ENCODE measurements at places on chromosomes 3 and 15.

DNA sequence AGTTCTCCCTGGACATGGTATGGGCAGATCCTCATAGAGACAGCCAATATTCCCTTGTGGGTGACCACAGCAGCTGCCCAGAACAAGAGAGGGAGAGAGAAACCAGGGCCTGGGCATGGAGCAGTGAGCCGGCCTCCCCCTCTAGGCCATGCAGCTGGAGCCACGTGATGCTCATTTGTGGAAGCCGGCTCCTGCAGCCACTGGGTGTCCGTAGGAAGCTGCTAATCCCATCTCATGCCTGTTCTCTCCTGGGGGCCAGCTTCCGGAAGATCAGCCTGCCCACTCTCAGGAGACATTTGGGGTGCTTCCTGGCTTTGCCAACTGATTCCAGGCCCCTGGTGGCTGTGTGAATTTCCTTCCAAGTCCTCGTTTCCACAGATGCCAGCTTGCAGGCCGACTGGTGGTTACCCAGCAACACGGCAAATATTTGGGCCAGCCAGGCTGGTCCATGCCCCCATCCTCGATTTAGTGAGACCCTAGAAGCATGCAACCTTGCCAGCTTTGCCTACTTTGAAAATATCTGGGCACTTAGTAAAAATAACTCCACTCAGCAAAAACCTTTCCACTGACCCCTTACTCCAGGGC is 55.3 kb downstream of the LINGO1 start:
- no peak for DNase-seq

DNA sequence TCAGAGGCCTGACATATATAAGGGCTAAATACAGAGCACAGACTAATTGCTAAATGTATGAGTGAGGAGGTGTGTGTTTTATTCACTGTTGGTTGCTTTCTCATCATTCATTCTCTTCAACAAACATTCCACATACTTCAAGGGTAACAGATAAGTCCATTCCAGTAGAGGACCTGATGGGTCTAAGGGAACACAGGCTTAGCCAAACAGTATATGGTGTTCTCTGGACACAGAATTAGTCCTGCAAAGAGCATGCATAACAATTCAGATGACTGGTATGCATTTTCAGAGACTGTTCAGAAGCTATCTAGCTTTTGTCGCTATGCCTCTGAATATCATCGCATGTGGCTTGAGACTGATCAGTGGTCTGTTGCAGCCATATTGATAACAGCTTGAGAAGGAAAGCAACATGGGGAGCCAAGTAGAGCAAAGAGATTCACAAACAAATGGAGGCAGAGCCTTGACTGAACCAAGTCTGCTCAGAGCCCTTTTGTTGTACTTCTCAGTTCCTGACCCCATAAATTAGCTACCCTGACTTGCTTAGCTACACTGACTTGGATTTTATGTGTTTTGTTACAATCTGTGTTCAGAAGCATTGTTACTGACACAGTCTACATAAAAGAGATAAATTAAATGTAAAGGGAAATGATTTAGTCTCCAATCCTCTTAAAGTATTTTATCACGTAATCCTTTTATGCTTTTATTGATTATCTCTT is 1178.7 kb downstream of the ROBO1 start:
- DNase-seq = no peak

- no peak for DNase-seq
These were observed 123.0 kb upstream of the EIF1B start for GRCh38 chr3:40186508-40186907.

- no peak for DNase-seq
These were observed 42.3 kb downstream of the CPN2 start for GRCh38 chr3:194308601-194309449.

DNA sequence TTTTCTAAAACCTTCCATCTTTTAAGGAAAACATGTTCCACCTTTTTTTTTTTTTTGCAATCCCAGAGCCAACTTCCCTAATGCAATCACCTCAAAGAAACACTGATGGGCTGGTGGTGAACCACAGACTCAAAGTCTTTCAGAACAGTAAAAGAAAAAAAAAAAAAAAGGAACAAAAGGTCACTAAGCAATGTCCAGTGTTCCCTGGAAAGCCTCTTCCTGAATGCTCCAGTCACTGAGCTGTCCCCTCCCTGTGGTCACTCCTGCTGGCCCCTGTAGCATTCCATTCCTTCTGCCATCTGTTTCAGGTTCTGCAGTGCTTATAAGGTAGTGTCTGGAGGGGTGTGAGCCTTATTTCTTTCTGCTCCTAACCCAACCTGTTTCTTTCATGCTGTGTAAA is 53.3 kb downstream of the AAGAB start:
- no peak for DNase-seq

GRCh38 chr15:78641102-78641748 is at the start of gene CHRNB4:
Gene CHRNB4, minus strand, starts transcription at chr15:78641210. Its CDS starts 77 bp downstream, at chr15:78641133.
- DNase-seq = no peak

- DNase-seq = no peak
These were observed 274.1 kb downstream of the OTOL1 start for GRCh38 chr3:161770484-161771386.

DNA sequence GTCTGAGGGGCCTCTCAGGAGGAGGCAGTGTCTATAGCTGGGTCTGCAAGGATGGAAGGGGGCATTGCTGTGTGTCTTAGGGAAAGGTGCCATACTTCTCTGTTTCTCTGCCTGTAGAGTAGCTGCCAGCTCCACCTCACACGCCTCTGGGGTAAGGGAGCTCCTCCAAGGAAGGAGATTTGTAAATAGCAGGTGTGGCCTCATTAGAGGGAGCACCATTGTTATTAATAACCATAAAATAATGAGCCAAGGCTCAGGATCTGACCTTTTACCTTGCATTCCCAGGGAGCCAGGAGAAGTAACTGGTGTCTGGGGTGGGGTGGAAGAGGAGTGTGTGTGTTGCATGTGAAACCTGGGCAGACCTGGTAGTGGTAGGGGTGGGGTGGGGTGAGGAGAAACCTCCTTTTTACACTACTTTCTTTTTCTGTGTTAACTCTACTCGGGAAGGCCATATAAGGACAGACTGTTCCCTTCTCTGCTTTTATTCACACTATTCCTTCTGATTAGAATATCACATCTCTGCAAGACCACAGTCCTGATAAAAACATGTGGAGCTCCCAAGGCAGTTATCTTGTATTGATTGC is 2.2 kb upstream of the C15orf39 start:
- DNase-seq = no peak

- DNase-seq = no peak
These were observed 3.6 kb upstream of the GNB4 start for GRCh38 chr3:179454887-179455286.

GRCh38 chr15:52037889-52038505 is 19.0 kb downstream of the MAPK6 start:
- no peak for DNase-seq

- DNase-seq = no peak
These were observed 186.1 kb downstream of the FMN1 start for GRCh38 chr15:33008284-33008995.

DNA sequence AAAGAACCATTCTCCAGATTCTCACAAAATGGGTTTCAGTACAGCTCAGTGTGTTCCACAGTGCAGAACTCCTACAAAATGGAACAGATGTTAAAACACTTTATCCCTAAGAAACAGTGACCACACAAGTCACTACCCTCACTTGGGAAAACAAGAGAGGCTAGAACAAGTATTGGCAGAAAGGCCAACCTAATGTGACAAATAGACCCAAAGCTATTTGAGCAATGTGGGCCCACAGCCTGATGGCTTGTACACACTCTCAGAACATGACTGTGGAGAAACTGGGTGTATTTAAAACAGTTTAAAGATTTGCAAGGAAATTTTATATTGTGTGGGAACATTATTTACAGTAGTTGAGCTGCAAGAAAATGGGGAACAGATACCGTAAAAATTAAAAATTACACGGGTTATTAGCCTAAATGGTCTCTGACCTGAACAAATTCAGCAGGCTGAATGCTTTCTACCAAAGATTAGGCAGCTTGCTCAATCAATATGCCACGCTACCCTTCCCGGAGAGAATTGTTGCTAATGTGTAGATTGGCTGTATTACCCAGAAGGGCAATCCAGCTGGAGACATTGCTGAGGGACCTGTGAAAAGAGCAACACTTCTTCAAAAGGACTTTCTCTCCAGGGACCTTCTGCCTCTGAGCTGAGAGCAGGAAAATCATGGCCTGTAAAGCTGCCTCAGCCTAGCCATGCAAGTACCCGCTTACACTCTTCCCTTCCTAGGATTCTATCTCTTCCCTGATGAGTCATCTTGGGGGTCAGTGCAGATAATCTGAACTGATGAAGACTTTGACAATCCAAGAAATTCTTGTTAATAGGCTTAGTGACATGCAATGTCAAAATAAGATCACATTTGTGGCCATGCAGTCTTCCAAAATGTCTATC is 97.1 kb downstream of the STRIT1 start:
- DNase-seq = no peak

GRCh38 chr3:481111-481510 is 284.5 kb downstream of the CHL1 start:
- DNase-seq = no peak

DNA sequence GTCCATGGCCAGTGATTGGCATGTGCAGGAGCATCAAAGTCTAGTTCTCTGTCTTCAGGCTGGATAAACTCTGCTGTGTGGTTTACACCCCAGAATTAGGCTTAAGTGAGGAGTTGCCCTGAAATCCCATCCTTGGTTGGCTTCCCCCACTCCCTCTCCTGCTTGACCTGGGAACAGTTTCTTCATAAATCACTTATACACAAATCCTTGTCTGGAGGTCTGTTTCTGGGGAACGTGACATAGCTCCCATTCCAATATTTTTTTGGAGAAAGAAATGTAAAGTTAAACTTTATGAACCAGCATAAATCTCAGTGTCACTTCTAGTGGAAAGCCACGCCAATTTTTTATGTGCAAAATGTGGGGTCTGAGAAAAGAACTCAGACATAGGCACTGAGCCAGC is 98.2 kb downstream of the DCLK3 start:
- no peak for DNase-seq

DNA sequence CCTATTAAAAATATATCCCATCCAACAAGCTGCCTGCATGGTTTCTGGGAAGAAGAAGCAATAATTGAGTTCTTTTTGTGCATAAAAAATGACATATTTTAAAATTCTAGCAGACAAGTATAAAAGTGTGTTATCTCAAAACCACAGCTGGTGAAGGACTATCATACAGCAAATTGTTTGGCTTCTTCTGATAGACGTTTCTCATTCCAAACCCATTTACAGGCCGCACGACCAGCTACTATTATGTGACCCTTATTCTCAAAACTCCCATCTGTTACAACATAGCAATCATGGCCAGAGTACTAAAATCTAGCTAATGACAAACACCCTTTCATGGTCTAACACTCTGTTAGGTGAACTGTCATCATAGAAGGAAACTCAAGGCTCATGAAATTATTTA is 21.7 kb downstream of the ETFA start:
- DNase-seq = no peak

DNA sequence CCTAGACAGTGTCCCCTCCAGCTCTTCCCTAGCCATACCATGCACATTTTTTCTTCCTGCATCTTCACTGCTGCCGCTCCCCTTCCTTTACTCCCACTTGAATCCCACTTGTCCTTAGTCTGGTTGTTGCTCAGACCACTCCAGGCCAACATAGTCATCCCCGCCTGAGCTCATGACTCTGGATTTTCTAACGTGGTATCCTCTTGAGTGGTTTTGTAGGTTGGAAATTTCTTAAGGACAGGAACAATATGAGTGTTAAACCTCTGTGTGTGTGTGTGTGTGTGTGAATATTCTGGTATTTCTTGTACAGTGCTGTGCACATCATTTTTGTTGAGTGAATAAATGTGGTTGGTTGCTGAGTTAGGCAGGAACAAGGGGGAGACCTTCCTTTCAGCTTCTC is 3.1 kb downstream of the BAHD1 start:
- no peak for DNase-seq

- no peak for DNase-seq
These were observed 19.5 kb downstream of the SETMAR start for GRCh38 chr3:4322635-4323034.

- DNase-seq = no peak
These were observed 123.2 kb upstream of the UBE2E2 start for GRCh38 chr3:23079976-23080375.

- DNase-seq = no peak
These were observed 14.4 kb downstream of the TM4SF1 start for GRCh38 chr3:149363053-149363452.

- no peak for DNase-seq
These were observed 201.1 kb downstream of the AKAP13 start for GRCh38 chr15:85581495-85581894.

DNA sequence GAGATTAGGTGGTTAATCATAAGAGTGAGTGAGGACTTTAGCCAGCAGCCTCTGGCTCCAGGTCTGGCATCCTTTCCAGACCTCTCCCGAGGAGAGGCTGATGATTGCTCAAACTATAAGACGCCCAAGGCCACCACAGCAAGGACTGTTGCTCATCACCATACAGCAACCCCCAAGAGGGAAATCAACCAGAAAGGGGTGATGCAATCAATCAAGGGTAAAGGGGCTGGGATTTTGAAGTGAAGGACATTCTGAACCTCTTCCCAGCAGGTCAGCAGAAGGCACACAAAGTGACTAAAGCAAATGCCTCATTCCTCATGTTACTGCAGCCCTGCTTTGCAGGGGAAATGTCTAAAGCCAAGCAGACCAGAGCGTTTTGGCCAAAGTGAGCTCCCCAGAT is 247.3 kb upstream of the IGF1R start:
- no peak for DNase-seq

DNA sequence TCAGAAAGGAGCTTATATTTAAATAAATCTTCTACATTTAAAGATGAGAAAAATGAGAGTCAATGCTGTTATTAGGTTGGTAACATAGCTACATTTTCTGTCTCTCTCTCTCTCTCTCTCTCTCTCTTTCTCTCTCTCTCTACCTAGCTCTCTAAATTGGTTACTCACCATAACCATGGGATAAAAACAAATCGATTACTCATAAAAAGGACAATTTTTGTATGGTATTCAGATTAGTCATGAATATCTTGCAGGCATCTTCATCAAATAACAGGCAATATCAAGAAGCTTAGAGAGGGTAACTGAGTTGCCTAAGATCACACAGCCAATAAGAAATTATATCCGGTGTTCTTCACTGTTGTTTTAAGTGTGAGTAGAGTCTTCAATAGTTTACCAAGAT is 81.8 kb upstream of the ALCAM start:
- DNase-seq = no peak

DNA sequence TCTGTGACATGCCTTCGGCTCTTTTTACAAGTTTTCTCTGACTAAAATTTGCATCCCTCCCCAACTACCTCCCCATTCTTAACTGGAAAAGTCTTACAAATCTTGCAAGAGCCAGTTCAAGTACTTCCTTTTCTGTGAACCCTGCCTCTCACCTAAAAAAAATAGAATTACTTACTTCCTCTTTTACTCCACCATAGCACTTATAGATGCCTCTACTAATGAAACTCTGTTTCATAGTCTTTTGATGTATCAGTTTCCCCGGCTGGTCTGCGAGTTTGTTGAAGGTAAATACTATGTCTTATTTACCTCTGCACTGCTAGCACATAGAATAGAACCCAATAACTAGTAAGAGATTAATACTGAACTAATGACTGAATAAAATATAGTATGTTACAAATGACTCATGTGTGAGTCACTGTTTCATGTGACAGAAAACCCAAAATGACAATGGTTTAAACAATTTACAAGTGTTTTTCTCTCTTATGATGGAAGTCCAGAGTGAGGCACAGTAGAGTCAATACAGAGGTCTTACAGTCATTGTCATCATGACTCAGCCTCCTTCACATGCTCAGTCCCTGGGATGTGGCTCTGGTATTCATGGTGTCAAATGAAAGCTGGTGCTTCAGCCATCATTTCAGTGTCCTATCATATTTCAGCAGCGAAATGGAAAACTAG is 393.5 kb downstream of the RSL24D1 start:
- no peak for DNase-seq

- no peak for DNase-seq
These were observed 22.9 kb upstream of the PRICKLE2 start for GRCh38 chr3:64247991-64248646.

Data from activated naive CD4-positive, alpha-beta T cell (primary cell).